ENCODE measurements at places on chromosomes 7 and 10. TPM values are rescaled to one million over a fixed set of nuclear protein-coding genes. Genes with fewer than 3 reads are reported as not detected.

SPDYE11 gene
- not detected for total RNA-seq

GLI3 gene
- 26.2 TPM for total RNA-seq

LOXL4 gene
- total RNA-seq = 26.5 TPM

ASIC3 gene
- 4.5 TPM for total RNA-seq

SLC25A13 gene
- 31.5 TPM for total RNA-seq

RNLS gene
- total RNA-seq = 6.3 TPM

OR2A5 gene
- not detected for total RNA-seq

TET1 gene
- total RNA-seq = 1.8 TPM

DKK1 gene
- total RNA-seq = 240 TPM

STEAP4 gene
- total RNA-seq = 0.67 TPM

TCF7L2 gene
- total RNA-seq = 10.0 TPM

NOBOX gene
- not detected for total RNA-seq

ENTPD1 gene
- not detected for total RNA-seq

AGAP9 gene
- 1.2 TPM for total RNA-seq

TBXAS1 gene
- total RNA-seq = not detected

ABCA13 gene
- total RNA-seq = 3.4 TPM

MARVELD1 gene
- 35.5 TPM for total RNA-seq

BICC1 gene
- total RNA-seq = 15.2 TPM

MYO1G gene
- not detected for total RNA-seq

SPDYE16 gene
- under 0.01 TPM for total RNA-seq

AKR1D1 gene
- not detected for total RNA-seq

ACADSB gene
- total RNA-seq = 4.2 TPM

CPEB3 gene
- 1.2 TPM for total RNA-seq

PIP gene
- not detected for total RNA-seq

ADAP1 gene
- total RNA-seq = 21.4 TPM

PRSS1 gene
- total RNA-seq = not detected

NUP42 gene
- total RNA-seq = 36.0 TPM

SFRP4 gene
- total RNA-seq = not detected

PDK4 gene
- total RNA-seq = not detected

GDF2 gene
- total RNA-seq = not detected

DPP6 gene
- total RNA-seq = not detected

NEUROD6 gene
- total RNA-seq = not detected

CTAGE8 gene
- total RNA-seq = 0.96 TPM

EPHB6 gene
- not detected for total RNA-seq

PYROXD2 gene
- 6.9 TPM for total RNA-seq

LDB3 gene
- not detected for total RNA-seq

SPDYE6 gene
- total RNA-seq = not detected

AGAP4 gene
- 16.6 TPM for total RNA-seq

ABCC2 gene
- total RNA-seq = 0.83 TPM
